ENCODE measurements at places on chromosomes 16 and 17.

GRCh38 chr16:1708768-1709180, 2.8 kb downstream of the MAPK8IP3 start:
- no peak for DNase-seq

DNA sequence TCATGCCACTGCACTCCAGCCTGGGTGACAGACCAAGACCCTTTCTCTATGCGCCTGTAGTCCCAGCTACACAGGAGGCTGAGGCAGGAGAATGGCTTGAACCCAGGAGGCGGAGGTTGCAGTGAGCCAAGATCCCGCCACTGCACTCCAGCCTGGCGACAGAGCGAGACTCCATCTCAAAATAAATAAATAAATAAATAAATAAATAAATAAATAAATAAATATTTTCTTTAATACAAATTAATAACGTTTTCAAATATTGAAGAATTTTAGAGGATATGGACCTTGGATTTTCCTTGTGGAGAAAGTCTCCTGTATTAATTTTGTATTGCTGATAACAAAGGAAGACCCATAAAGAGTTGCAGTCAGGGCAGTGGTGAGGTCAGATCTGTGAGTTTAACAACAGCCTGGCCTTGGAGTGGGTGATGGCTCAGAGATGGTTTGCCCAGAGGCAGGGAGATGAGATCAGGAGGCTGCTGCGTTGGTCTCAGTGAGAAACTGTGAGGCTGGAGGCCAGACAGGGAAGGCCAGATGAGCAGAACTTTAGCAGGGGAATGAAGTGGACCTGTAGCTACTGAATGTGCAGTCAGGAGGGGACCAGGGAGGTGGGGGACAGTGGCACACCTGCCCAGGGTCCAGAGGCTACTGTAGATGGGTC, 4.4 kb upstream of the ASGR1 start:
- DNase-seq = no peak

DNA sequence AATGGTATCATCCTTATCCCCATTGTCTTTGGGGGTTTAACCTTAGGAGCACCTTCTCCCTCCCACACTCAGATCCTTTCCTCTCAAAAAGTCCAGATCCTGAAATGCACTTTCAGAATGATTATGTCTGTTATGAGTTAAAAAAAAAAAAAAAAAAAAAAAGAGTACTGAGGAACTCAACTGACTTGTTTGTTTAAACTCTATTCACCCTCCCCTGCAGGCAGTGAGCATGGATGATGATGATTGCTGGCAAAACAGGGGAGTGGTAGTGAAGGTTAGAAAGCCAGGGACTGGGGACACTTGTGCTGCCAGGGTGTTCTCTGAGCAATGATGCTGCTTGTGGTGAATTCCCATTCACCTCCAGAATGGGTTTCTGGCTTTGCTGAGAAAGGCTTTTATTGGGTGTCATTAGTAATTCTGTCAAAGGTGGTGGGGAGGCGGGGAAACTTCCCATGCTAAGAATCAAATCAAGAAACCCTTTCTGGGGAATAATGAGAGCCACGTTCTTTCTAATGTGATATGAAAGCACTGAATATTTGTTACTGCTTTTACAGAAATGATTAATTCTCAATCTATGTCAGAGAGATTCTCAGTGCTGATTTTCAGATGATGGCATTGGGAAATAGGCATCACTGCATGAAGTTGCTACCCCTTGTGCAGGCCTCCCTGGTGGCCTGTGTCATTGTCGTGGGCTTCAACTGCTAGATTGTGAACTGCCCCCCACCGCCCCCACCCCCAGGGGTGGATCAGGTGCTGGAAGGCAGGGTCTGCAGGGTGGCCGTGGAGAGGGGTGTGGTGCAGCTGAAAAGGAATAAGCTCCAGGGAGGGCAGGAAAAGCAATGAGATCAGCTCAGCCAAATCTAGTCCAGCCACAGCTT, 14.1 kb downstream of the CCL4 start:
- no peak for DNase-seq

GRCh38 chr16:66370786-66371684, 4.5 kb downstream of the CDH5 start:
- peak; percentile 45 for DNase-seq

DNA sequence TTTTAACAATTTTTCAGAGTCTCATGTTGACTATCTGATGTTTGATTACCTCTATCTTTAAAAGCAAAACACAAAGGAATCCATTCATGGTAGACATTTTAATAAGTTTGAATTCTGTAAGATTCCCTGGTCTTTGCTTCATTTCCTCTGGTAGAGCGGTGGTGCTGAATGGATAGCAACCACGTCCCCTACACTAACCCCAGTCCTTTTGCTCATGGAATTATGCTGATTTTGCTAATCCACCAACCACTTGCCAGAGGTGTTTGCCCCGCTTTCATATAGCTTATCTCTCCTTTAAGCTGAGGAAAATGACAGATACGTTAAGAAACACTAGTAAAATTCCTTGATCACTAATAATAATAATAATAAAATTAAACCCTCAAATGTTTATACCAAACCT, 9.5 kb downstream of the KCNJ16 start:
- DNase-seq = no peak

GRCh38 chr17:57187391-57187790, 68.9 kb upstream of the MSI2 start:
- DNase-seq = no peak

DNA sequence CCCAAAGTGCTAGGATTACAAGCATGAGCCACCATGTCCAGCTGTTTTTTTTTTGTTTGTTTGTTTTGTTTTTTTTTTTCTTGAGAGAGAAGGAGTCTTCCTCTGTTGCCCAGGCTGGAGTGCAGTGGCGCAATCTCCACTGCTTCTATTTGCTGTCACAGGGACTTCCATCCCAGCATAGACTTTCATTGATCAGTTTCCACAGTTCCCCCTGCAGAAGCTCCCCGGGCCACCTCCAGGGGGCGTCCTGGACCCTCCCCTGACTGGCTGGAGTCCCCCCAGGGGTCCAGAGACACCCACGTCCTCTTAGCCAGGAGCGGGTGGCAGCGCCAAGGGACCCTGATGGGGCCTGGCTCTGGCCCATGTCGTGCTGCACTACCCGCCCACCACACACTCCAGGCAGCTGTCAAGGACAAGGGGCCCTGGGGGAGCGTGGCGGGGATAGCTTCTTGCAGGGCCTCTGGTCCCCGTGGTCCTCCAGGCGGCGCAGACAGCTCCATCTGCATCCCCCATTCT, 3.1 kb upstream of the NPW start:
- no peak for DNase-seq

DNA sequence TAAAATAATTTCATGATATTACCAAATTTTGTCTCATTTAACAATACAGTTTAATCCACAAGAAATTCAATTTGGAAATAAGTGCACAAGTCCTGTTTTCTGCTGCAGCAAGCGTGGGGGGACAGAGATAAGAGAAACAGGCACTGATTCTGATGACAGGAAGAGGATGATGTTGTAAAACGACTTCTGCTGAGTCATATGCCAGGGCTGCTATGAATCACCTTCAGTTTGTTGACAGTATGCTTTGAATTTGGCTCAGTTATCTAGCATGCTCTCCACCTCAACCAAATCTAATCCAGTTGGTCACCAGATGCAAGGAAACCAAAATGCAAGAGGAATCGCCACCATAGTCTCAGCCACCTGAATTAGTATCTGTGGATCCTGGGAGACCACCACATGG, 244.1 kb upstream of the MON1B start:
- no peak for DNase-seq

DNA sequence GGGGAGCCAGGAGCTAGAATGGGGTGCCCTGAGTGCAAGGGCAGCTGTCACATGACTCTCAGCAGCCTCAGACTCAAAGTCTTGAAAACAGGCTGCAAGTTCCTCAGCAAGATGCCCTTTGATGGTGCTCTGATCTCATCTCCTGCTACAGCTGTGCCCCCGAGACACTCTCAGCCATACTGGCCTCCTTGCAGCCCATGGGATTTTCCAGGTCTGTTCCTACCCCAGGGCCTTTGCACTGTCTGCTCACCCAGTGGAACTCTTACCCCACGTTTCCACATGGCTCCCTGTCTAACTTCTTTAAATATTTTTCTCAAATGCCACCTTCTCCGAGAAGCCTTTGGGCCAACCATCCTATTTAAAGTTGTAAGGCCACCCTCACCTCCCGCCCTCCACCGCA, 146.9 kb downstream of the C16orf95 start:
- DNase-seq = no peak

- no peak for DNase-seq
These were observed 17.1 kb upstream of the CDH1 start for GRCh38 chr16:68719993-68720489.

- DNase-seq = no peak
These were observed 12.8 kb downstream of the G6PC3 start for GRCh38 chr17:44083250-44083849.

DNA sequence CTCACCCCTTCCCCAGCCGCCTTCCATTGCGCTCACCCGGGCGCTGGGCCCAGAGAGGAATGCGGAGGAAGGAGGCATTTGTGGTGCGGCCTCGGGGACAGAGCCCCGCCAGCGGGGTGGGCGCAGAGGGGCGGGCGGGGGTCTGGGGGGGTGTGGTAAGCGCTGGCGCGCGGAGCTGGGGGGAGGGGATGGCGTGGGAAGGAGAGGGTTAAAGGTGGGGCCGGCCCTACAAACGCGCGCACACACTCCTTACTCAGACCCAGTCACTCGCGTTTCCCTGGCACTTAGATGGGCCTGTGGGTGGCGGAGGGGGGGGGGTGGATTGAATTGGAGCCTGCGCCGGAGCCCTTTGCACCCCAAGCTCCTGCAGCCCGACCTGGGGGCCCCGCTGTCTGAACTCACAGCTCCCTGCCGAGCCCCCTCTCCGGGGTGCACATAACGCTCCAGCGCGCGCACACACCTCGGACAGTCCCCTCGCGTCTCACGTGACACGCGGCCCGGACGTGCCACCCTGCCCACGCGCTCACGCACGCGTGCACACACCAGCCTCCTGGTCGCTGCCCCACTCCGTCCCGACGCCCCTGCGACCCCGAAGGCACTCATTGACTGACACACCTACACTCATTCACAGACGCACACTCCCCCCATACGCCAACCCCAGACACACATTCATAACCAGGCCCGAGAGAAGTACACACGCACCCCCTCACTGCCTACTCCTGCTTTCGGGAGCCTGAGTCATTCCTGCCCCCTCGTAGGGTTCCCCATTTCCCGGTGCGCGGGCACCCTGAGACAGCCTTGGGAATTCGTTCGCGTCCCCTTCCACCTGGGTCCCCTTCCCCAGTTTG, 844 bp downstream of the TBKBP1 start:
- DNase-seq = no peak

GRCh38 chr16:10608687-10609401, 28.4 kb upstream of the EMP2 start:
- DNase-seq = no peak

GRCh38 chr17:51650772-51651171, 390.4 kb downstream of the UTP18 start:
- no peak for DNase-seq

DNA sequence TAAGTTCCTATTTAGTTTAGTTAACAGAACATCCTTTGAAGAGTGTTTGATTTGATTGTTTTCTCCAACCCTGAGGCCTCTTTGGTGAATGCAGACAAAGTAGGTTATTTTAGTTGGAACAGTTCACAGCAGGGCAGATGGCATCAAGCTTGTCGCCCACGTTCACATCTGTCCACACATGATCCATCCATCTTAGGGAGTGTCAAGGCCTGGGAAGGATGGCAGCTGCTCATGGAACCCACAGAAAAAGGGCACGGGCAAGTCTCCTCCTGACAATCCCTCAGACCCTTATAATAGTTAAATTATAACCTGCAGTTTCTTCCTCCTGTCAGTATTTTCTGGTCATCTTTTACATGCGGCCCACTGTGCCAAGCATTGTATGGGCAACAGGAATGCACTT, 60.2 kb downstream of the KNOP1 start:
- no peak for DNase-seq

DNA sequence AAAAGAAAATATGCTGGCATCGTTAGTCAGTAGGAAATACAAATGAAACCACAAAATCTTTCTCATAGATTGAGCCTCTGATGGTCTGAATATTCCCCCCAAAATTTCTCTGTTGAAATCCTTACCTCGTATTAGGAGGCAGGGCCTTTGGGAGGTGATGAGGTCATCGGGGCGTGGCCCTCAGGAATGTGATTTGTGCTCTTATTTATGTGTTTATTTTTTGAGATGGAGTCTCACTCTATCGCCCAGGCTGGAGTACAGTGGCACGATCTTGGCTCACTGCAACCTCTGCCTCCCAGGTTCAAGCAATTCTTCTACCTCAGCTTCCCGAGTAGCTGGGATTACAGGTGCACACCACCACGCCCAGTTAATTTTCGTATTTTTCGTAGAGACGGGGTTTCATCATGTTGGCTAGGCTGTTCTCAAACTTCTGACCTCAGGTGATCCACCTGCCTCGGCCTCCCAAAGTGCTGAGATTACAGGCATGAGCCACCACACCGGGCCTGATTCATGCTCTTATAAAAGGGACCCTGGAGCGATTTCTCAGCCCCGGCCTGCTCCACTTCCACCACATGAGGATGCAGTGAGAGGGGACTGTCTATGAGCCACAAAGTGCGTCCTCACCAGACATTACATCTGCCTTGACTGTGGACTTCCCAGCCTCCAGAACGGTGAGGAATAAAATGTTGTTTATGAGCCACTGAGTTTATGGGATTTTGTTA, 53.1 kb downstream of the DNAH17 start:
- DNase-seq = peak; percentile 15

- DNase-seq = peak; percentile 80
These were observed 24.8 kb upstream of the MRPS23 start for GRCh38 chr17:57874434-57875289.

DNA sequence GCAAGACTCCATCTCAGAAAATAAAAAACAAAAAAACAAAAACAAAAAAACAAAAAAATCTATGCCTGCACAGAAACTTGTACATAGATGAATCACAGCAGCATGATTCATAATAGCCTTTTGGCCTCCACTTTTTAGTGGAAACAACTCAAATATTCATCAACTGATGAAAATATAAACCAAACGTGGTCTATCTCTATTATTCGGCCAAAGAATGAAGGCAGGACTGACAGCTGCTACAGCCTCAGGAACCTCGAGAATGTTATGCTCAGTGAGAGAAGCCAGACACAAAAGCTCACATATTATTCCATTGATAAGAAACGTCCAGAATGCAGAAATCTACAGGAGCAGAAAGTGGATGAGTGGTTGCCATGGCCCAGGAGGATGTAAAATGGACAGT, 19.8 kb downstream of the PPL start:
- DNase-seq = no peak

- no peak for DNase-seq
These were observed 7.0 kb upstream of the CSNK1D start for GRCh38 chr17:82280537-82280936.

DNA sequence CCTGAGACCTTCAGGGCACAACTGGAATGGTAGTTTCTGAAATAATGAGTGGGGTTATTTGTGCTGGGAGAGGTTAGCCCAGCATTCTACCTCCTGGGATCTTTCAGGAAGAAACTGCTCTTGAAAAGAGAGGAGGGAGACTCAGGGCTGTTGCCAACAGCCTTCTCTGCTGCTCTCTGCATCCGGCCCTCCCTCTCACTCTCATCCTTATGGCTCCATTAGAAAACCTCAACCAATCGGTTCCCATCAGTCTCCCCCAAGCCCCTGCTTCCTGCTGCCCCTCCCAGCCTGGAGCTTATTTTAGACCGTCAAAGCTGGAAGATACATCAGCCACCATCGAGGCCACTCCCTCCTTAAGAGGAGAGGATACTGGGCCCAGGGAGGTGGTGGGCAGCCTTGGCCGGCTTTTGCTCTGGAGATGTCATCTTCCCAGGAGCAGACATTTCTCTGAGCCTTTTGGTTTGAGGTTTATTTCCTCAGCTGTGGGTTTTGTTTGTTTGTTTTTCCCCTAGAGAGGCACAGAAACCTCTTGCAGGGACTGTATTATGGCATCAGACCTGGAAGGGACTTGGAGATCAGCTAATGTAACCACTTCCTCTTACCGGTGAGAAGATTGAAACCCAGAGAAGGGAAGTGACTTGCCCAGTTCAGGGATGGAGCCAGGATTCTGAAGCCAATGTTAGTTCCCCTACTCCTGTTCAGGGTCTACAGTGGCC, 2.7 kb downstream of the MPRIP start:
- peak; percentile 58 for DNase-seq
